ENCODE measurements at places on chromosomes 13 and 19.

DNA sequence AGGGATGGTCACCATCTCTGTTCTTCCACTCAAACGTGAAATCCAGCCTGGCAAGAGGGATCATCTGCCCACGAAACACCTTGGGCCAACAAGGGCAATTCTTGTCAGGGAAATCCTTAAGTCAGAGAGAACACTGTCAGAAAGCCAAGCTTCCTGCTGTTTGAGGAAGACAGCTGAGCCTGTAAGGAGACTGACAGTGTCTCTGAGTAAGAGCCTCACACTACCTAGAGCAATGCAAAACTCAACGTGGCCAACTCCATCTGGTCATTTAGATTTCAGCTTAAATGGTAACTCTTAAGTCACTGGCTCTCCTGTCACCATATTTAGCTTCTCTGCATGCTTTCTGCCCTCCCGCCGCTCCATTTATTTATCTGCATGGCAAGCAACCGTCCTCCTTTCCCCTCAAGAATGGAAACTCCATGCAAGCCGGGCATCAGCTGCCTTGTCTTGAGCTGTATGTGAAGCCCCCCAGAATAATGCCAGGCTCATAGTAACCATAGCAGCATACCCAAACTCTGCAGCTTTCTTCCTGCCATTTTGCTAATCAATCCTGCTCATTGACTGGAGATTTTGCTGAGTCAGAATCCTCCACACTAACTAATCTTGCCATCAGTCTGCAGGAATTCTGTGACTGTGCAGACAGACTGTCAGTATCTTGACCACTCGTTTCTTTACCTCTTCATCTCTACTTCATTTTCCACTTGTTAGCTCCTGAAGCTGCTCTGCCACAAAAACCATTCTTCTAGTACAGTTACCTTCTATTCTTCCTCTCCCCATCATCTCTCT is 159.8 kb downstream of the IRS2 start:
- DNase-seq, result no peak

- DNase-seq, result no peak
Measured at GRCh38 chr19:19637523-19638251, 5.8 kb downstream of the GMIP start.

DNA sequence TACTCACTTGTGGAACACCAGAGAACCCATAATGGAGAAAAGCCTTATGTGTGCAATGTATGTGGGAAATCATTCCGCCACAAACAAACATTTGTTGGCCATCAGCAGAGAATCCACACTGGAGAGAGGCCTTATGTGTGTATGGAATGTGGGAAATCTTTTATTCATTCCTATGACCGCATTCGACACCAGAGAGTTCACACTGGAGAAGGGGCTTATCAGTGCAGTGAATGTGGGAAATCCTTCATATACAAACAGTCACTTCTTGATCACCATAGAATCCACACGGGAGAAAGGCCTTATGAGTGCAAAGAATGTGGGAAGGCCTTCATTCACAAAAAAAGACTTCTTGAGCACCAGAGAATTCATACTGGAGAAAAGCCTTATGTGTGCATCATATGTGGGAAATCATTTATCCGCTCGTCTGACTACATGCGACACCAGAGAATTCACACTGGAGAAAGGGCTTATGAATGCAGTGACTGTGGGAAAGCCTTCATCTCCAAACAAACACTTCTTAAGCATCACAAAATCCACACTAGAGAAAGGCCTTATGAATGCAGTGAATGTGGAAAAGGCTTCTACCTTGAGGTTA is 10.9 kb downstream of the ZNF549 start:
- DNase-seq, result no peak

- no peak for DNase-seq
Measured at GRCh38 chr13:51894239-51894638, 32.5 kb downstream of the CCDC70 start.

DNA sequence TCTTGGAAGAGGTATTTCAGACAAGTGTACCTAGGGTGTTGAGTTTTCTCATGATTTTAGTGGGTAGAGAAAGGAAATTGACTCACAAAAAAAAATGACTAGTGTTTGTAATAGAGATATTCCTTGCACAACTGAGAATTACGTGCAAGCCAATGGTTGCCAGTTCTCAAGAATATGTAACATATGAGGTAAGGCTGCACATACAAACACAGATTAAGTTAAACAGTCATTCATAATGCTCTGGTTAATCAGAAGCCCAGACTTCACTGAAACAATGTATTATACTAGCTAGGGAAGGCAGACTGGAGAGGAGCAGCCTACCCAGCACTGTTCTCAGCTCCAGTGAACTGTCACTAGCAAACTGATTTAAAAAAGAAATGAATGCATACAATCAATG is 418.3 kb downstream of the DIAPH3 start:
- no peak for DNase-seq

- no peak for DNase-seq
Measured at GRCh38 chr13:41848435-41849255, 112.3 kb downstream of the VWA8 start.

Data from epithelial cell of prostate (primary cell).